Prostate gland (tissue), 2 donors: ENCODE measurements at places on chromosomes 3 and 15. TPM values are rescaled to one million over a fixed set of nuclear protein-coding genes. Genes with fewer than 3 reads are reported as not detected.

DNA sequence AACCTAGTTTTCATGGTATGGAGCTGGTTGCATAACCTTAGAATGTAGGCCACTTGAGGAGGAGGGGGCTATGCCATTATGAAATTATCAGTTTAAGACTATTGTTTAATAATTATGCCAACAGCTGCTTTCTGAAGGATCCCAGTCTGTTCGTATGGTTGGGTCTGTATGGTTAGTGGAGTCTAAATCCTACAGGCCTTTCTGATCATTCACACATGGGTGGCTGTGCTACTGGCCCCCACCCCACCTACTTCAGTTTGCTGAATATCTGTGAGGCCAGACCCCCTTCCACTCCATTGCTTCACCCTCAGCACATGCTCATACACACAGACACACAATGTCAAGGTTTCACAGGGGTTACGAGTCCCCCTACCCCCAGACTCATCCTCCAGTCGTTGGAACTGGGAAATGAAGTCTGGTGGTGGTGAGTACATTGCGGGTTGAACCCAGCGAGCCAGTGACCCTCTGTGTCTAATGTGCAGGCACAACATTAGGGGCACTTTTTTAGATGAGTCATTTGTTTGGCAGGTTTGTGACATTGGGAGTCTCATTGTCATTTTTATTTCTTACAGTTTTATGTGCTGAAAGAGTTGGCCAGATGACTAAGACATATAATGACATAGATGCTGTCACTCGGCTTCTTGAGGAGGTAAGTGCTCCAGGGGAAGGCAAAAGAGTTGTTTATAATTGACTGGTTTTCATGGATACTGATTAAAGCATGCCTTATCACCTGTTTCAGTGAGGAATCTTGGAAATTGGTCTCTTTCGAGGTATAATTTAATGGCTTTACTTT is 85.3 kb downstream of the TRAK1 start:
- DNase-seq = no peak

DNA sequence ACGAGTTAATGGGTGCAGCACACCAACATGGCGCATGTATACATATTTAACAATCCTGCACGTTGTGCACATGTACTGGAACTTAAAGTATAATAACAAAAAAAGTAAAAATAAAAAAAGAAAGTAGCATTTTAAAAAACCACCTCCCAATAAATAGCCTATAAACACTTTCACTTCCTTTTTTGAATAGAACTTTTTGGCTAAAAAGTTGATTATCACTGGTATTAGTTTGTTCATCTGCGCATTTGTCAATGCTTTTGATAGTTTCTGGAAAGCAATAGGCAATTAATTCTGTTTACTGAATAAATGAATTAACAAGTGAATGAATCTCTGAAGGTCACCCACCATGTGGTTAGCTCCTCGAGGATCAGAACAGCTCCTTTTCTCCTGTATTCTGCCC is 179.9 kb downstream of the SLC9A9 start:
- no peak for DNase-seq

DNA sequence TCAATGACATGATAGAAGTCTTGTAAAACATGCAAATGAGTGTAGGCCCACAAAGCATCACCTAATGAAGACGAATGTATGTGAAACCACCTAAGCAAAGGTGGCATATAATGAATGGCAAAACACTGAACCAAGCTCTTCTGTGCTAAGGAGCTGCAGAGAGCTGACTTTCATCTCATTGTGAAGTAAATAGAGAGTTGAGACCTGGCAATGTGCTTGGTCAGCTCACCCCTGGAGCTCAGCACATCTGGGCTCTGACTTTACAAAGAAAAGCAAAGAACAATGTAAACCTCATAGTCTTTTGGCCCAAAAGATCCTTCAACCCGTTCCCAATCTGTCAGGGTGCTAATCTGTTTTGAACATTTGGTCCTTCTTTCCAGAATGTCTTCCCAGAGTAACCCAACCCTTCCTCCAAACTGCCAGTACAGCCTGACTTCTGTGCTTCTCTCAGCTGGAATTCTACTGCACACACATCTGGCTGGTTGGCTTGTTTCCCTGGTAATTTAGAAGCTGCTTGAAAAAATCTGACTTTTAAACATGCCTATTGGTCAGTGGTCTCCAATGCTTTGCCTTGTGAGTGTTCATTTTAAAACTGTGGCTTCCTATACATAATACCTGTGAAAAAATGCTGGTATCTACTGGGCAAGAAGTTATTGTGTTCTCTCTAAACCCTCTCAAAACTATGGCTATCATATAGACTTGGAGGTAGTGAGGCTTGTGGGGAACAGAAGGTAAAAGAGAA is 101.7 kb downstream of the CD200R1L start:
- no peak for DNase-seq

DNA sequence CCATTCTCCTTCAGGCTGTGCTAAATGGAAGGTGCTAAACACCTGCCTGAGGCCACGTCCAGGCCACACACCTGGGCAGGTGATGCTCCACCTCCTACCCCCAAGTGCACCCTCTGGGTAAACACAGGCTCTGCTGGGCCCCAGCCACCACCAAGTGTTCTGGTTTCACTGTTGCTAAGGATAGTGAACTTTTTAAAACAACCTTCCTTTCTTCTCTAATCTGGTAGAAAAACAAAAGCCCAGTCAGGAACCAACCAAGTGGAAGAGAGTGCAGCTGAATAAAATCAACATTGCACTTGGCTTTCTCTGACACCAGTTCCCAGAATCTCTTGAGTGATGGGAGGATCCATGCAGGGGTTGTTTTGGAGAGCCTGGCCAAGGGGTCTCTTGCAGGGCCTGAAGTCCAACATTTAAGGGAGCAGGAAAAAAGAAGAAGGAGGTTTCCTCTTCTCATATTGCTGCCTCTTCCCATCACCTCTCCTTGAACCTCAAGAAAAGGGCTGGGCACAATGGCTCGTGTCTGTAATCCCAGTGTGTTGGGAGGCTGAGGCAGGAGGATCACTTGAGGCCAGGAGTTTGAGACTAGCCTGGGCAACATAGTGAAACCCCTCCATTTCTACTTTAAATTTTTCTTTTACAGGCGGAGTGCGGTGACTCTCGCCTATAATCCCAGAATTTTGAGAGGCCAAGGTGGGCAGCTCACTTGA is 26.2 kb upstream of the ATP13A3 start:
- peak; percentile 29 for DNase-seq

DNA sequence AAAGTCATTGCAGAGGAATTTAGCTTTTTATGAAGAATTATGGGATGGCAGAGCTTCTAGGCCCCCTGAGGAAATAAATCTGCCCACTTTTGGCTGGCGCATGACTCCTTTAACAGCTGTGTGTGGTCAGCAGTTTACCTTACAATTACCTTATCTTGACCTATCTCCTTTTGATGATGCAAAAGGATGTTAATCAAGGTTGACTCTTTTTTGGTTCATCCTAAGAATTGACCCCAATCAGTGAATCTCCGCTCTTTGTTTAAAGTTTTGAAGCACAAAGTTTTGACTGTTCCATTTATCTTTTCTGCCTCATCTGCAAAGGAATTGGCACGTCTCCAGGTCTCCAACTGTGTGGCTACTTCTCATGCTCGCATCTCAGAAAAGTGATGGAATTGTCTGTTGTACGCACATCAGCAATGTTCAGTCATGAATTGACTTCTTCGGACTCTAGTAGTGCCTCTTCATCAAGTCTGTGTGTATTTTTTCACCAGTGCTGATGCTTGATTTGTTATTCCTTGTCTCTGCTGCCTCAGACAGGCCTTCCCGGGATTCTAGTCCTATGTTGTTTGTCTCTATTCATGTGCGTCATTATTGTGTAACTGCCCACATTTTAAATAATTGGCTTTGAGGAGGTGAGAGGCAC is 196.2 kb upstream of the CFAP20DC start:
- no peak for DNase-seq

DNA sequence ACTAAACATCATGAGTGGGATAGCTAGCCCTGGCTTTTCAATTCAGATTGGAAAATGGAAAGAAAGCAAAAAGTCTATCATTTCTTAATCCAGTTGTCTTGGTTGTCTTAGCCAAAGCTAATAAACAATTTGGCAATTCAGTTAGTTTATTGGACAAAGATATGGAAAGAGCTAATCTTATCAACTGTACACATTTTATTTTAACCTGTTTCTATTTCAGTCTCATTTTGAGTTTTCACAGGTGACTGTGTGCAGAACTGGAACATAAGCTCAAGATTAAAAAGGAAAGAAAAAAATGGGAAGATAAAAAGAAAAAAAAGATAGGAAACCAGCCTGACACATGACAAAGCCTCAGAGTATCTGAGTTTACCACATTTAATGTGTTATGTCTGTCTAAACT is 642.6 kb downstream of the SQOR start:
- no peak for DNase-seq

Gene SEMA7A
- total RNA-seq = 171 TPM

Gene GHRL
- not detected for total RNA-seq

Gene C3orf20
- 0.28 TPM for total RNA-seq

Gene IL5RA
- total RNA-seq = 7.6 TPM
